Purkinje cell (primary cell): ENCODE measurements at places on chromosomes 16 and 17. TPM values are rescaled to one million over a fixed set of nuclear protein-coding genes. Genes with fewer than 3 reads are reported as not detected.

SEPTIN1 gene
- polyA plus RNA-seq, result not detected in 2 replicates

ACSM3 gene
- polyA plus RNA-seq, result 1.1 TPM in 1 of 2 replicates, not detected in the other

KRTAP16-1 gene
- not detected in 2 replicates for polyA plus RNA-seq

ZNF423 gene
- polyA plus RNA-seq, result 5.0 and 7.0 TPM in 2 replicates

IKZF3 gene
- polyA plus RNA-seq, result 0.10 TPM in 1 of 2 replicates, not detected in the other

GINS3 gene
- polyA plus RNA-seq, result 0.28 and 3.3 TPM in 2 replicates

CCDC154 gene
- polyA plus RNA-seq, result 0.73 TPM in 1 of 2 replicates, not detected in the other

UTP18 gene
- polyA plus RNA-seq, result 48.2 and 59.3 TPM in 2 replicates

SEBOX gene
- not detected in 2 replicates for polyA plus RNA-seq

LRRC46 gene
- polyA plus RNA-seq, result 6.0 TPM in 1 of 2 replicates, not detected in the other

ZNF200 gene
- polyA plus RNA-seq, result 3.0 and 4.7 TPM in 2 replicates

DNAAF8 gene
- 0.27 TPM in 1 of 2 replicates, not detected in the other for polyA plus RNA-seq

SCARF1 gene
- polyA plus RNA-seq, result 0.31 and 0.45 TPM in 2 replicates

MAPT gene
- polyA plus RNA-seq, result 8.8 and 20.1 TPM in 2 replicates

DNAAF1 gene
- polyA plus RNA-seq, result 0.07 and 2.7 TPM in 2 replicates

SCNN1G gene
- polyA plus RNA-seq, result not detected in 2 replicates

VWA3A gene
- 0.70 and 0.74 TPM in 2 replicates for polyA plus RNA-seq

WNT9B gene
- not detected in 2 replicates for polyA plus RNA-seq

PFN1 gene
- 35.7 and 55.5 TPM in 2 replicates for polyA plus RNA-seq

TANGO6 gene
- polyA plus RNA-seq, result 2.0 and 3.5 TPM in 2 replicates

BTBD17 gene
- polyA plus RNA-seq, result 1.0 and 2.3 TPM in 2 replicates

MMP15 gene
- polyA plus RNA-seq, result 1.7 and 4.4 TPM in 2 replicates

DHRS7C gene
- not detected in 2 replicates for polyA plus RNA-seq

POLG2 gene
- polyA plus RNA-seq, result 5.0 and 8.4 TPM in 2 replicates

PPP1R1B gene
- polyA plus RNA-seq, result 272 and 400 TPM in 2 replicates

KRT12 gene
- not detected in 2 replicates for polyA plus RNA-seq

NSF gene
- polyA plus RNA-seq, result 290 and 383 TPM in 2 replicates

CLDN9 gene
- polyA plus RNA-seq, result 0.23 TPM in 1 of 2 replicates, not detected in the other

MYOCD gene
- not detected in 2 replicates for polyA plus RNA-seq

PDIA2 gene
- polyA plus RNA-seq, result 4.0 TPM in 1 of 2 replicates, not detected in the other

ENPP7 gene
- not detected in 2 replicates for polyA plus RNA-seq

ARL5C gene
- polyA plus RNA-seq, result not detected in 2 replicates

SP2 gene
- 2.1 and 3.0 TPM in 2 replicates for polyA plus RNA-seq

ABCC12 gene
- 20.7 and 22.3 TPM in 2 replicates for polyA plus RNA-seq

VTN gene
- not detected in 2 replicates for polyA plus RNA-seq

TUBB3 gene
- polyA plus RNA-seq, result 77.9 and 96.8 TPM in 2 replicates

ARHGAP44 gene
- polyA plus RNA-seq, result 6.2 and 8.2 TPM in 2 replicates

CAPNS2 gene
- not detected in 2 replicates for polyA plus RNA-seq

MT1F gene
- 3.5 and 4.8 TPM in 2 replicates for polyA plus RNA-seq

SYT17 gene
- polyA plus RNA-seq, result 1.0 and 8.5 TPM in 2 replicates

PYY gene
- not detected in 2 replicates for polyA plus RNA-seq

TRPV2 gene
- 2.7 TPM in 1 of 2 replicates, not detected in the other for polyA plus RNA-seq

TMC5 gene
- polyA plus RNA-seq, result not detected in 2 replicates

GSDMA gene
- polyA plus RNA-seq, result not detected in 2 replicates

HOXB9 gene
- polyA plus RNA-seq, result not detected in 2 replicates
